ENCODE measurements at places on chromosomes 11 and 22. TPM values are rescaled to one million over a fixed set of nuclear protein-coding genes. Genes with fewer than 3 reads are reported as not detected.

The SLC22A25 gene
- 0.14 TPM for polyA plus RNA-seq

The CARD18 gene
- polyA plus RNA-seq: not detected

The CXCR5 gene
- polyA plus RNA-seq: not detected

The WNT7B gene
- polyA plus RNA-seq: 12.4 TPM

The MAPK11 gene
- polyA plus RNA-seq: 12.9 TPM

The TSSK2 gene
- not detected for polyA plus RNA-seq

The NXPE1 gene
- polyA plus RNA-seq: not detected

The CDC45 gene
- polyA plus RNA-seq: 16.8 TPM

The FADS2 gene
- polyA plus RNA-seq: 78.3 TPM

The PLAAT5 gene
- polyA plus RNA-seq: 0.49 TPM

The MS4A3 gene
- 1.4 TPM for polyA plus RNA-seq

The OR51E1 gene
- polyA plus RNA-seq: 0.27 TPM

- H3K36me3 ChIP-seq: no peaks in the 10 kb centered on the region
- no peak overlapping the region for H3K4me3 ChIP-seq
- no peak overlapping the region for H3K27ac ChIP-seq
- no peaks in the 10 kb centered on the region for H3K27me3 ChIP-seq
- no peak for DNase-seq
Observed at GRCh38 chr11:116852261-116853031, 15.0 kb upstream of the APOA1 start.

DNA sequence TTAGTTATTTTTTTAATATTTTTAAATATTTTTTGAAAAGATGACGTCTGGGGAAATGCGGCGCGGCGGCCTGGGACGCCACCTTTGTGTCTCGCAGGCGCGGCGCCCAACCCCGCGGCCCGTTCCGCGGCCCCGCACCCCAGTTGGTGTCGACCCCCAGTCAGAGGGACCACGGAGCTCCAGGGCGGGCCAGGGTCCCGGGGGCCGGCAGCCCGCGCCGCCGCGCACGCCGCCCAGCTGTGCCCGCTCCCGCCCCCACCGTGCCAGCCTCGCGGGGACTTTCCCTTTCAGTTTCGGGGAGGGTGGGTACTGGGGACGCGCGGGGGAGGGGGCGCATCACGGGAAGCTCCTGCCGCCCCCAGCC lies 1.6 kb downstream of the CCND1 start:
- peak overlapping the region; percentile 66 for H3K27ac ChIP-seq
- peak overlapping the region; percentile 51 for H3K4me3 ChIP-seq
- peaks cover 11% of the 10 kb centered on the region for H3K27me3 ChIP-seq
- H3K36me3 ChIP-seq: no peaks in the 10 kb centered on the region
- DNase-seq: no peak

GRCh38 chr11:59144096-59144495 lies 1.4 kb downstream of the FAM111A start:
- peaks cover 59% of the 10 kb centered on the region for H3K4me1 ChIP-seq
- peak overlapping the region; percentile 61 for H3K4me3 ChIP-seq
- no peaks in the 10 kb centered on the region for H3K36me3 ChIP-seq
- H3K27ac ChIP-seq: peak overlapping the region; percentile 96
- no peaks in the 10 kb centered on the region for H3K27me3 ChIP-seq
- no peak for DNase-seq

- no peaks in the 10 kb centered on the region for H3K4me1 ChIP-seq
- H3K4me3 ChIP-seq: no peak overlapping the region
- no peaks in the 10 kb centered on the region for H3K36me3 ChIP-seq
- no peak overlapping the region for H3K27ac ChIP-seq
- no peak for DNase-seq
Observed at GRCh38 chr11:115944596-115944995, 440.4 kb upstream of the CADM1 start.

DNA sequence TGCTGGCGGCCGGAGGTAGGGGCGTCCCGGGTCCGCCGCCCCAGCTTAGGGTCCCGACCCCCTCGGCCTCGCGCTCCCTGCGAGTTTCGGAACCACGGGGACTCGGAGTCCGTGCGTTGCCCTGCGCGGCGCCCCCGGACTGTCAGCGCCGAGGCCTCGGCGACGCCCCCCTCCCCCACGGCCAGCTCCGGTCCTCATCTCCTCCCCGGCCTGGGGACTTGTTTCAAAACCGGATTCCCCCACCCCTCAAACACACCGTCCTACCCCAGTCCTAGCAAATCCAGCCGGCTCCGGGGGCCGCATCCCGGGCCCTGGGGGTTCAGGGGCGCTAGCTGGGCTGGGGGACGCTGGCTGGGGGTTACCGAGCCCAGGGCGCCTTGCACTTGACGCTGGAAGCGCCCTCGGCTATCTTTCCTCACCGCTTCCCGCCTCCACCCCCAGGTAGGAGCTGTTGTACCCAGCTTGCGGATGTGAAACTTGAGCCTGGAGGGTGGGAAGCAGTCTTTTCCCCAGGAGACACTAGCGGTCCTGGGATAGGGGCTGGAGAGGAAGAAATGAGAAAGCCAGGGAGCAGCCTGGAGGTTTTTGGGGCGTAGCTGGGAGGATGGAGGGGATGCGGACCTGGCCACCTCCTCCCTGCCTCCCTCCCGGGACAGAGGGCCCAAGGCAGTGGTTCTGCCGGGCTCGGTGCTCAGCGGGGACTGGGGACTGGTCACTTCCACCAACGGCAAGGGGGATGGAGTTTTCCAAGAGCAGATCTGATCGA lies 550 bp downstream of the FBLN1 start:
- no peaks in the 10 kb centered on the region for H3K36me3 ChIP-seq
- H3K4me3 ChIP-seq: peak overlapping the region; percentile 40
- peaks cover 6% of the 10 kb centered on the region for H3K4me1 ChIP-seq
- peak overlapping the region; percentile 53 for H3K27ac ChIP-seq

- no peaks in the 10 kb centered on the region for H3K27me3 ChIP-seq
- DNase-seq: no peak
- H3K4me3 ChIP-seq: no peak overlapping the region
- H3K4me1 ChIP-seq: no peaks in the 10 kb centered on the region
- no peak overlapping the region for H3K27ac ChIP-seq
- H3K36me3 ChIP-seq: no peaks in the 10 kb centered on the region
Observed at GRCh38 chr22:49188091-49188490, 639.6 kb downstream of the BRD1 start.

- DNase-seq: no peak
- no peaks in the 10 kb centered on the region for H3K4me1 ChIP-seq
- no peak overlapping the region for H3K4me3 ChIP-seq
Observed at GRCh38 chr11:22763166-22763565, 66.4 kb downstream of the SVIP start.

GRCh38 chr22:27336151-27337090 lies 465.1 kb downstream of the MN1 start:
- no peaks in the 10 kb centered on the region for H3K4me1 ChIP-seq
- no peak overlapping the region for H3K4me3 ChIP-seq
- H3K27me3 ChIP-seq: peaks cover 1% of the 10 kb centered on the region
- no peak for DNase-seq
- H3K36me3 ChIP-seq: no peaks in the 10 kb centered on the region

GRCh38 chr11:123173040-123173855 lies 21.8 kb downstream of the CLMP start:
- H3K27me3 ChIP-seq: no peaks in the 10 kb centered on the region
- no peaks in the 10 kb centered on the region for H3K4me1 ChIP-seq
- no peaks in the 10 kb centered on the region for H3K36me3 ChIP-seq
- no peak overlapping the region for H3K27ac ChIP-seq
- no peak for DNase-seq

DNA sequence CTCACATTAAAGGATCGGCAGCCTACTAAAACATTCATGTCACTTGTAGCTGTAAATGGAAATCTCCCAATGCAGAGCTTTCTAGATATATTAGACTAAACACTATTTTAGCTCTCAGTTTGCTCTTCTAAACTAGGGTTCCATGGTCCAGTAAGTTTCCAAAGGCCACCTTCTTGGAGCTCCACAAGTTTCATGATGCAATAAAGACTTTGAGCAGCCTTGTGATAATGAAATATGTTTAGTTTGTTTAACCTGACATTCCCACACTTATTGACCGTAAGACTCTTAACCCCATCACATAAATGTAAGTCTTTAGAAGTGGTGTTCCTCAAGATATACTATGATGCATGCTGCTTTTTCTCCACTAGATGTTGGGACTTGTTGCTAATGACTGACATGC lies 87.7 kb downstream of the TRIM44 start:
- no peaks in the 10 kb centered on the region for H3K4me1 ChIP-seq
- no peaks in the 10 kb centered on the region for H3K36me3 ChIP-seq
- H3K27me3 ChIP-seq: no peaks in the 10 kb centered on the region
- DNase-seq: no peak

GRCh38 chr22:47010211-47010610 lies 247.8 kb downstream of the TBC1D22A start:
- H3K36me3 ChIP-seq: no peaks in the 10 kb centered on the region
- H3K4me3 ChIP-seq: no peak overlapping the region
- no peaks in the 10 kb centered on the region for H3K27me3 ChIP-seq

DNA sequence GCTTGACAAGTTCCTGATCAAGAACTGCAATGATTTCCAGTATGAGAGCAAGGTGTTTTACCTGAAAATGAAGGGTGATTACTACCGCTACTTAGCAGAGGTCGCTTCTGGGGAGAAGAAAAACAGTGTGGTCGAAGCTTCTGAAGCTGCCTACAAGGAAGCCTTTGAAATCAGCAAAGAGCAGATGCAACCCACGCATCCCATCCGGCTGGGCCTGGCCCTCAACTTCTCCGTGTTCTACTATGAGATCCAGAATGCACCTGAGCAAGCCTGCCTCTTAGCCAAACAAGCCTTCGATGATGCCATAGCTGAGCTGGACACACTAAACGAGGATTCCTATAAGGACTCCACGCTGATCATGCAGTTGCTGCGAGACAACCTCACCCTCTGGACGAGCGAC lies 12.0 kb downstream of the YWHAH start:
- H3K4me1 ChIP-seq: peaks cover 44% of the 10 kb centered on the region
- H3K27me3 ChIP-seq: no peaks in the 10 kb centered on the region
- H3K4me3 ChIP-seq: no peak overlapping the region
- no peaks in the 10 kb centered on the region for H3K36me3 ChIP-seq
- H3K27ac ChIP-seq: no peak overlapping the region

Data from left lung (tissue), 14 donors.